ENCODE measurements at places on chromosomes 3 and 15. TPM values are rescaled to one million over a fixed set of nuclear protein-coding genes. Genes with fewer than 3 reads are reported as not detected.

DNA sequence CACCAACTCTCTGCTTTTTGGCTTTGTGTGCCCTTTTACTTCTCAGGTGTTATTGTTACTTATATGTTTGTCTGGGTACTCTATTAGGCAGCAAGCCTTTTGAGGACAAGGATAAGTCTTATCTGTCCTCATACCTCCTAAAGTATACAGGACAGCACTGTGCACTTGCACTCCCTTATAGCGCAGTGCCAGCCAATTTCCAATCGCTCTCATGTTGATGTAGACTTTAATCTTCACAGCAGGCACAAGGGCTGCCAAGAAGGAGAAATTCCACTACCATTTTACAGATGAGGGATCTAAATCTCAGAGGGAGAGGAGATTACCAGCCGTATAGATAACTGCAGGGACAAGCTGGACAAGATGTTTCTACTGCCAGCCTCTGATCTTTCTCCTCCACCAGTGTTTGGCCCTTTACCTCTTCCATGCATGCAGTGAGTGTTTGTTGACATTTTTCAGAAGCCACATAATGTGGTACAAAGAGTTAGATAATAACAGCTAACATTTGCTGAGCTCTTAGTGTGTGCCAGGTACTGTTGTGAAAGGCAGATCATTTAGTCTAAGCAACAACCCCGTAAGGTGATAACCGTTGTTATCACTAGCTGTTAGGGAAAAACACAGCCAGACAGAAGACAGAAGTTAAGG lies 30.1 kb downstream of the SST start:
- no peak for DNase-seq

The EAF1 gene
- total RNA-seq: 7.0 TPM

DNA sequence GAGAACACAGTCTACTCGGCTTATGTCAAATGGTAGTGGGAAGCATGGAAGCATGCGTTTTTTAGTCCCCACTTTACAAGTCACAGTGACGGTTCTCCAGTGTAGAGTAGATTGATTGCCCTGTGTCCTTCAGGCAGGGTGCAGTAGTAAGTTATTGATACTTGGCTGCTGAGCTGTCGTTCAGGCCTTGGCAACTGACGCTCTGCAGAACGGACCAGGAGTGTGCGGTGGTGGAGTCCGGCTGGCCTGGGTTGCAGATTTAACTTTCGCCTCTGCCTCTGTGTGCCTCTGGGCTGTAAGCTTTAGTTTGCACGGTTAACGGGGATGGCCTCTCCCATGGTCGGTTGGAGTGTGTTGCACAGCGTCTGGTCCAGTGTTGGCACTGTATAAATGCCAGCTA lies 58.6 kb downstream of the IGF1R start:
- DNase-seq: no peak

DNA sequence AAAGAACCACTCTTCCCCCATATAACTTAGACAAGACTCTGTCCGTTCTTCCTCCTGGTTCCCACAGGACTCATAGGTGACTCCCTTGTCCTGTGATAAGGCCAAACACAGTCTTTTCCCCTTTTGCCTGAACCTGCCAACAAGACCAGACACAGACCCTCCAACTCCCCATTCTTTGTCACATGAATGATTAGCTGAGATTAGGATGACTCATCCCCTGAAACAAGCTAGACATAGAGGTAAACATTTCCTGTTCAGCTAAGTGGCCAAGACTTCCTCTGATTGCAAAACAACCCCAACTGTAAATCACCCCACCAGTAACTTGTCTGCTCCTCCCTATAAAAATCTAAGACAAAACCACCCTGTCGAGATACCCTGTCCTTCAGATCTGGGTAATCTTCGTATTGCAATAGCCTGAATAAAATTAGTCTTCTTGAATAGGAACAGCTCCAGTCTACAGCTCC lies 11.4 kb upstream of the HTR3E start:
- DNase-seq: no peak

The SEMA4B gene
- total RNA-seq: 23.9 TPM

GRCh38 chr3:94317017-94317416 lies 254.2 kb downstream of the NSUN3 start:
- DNase-seq: no peak

DNA sequence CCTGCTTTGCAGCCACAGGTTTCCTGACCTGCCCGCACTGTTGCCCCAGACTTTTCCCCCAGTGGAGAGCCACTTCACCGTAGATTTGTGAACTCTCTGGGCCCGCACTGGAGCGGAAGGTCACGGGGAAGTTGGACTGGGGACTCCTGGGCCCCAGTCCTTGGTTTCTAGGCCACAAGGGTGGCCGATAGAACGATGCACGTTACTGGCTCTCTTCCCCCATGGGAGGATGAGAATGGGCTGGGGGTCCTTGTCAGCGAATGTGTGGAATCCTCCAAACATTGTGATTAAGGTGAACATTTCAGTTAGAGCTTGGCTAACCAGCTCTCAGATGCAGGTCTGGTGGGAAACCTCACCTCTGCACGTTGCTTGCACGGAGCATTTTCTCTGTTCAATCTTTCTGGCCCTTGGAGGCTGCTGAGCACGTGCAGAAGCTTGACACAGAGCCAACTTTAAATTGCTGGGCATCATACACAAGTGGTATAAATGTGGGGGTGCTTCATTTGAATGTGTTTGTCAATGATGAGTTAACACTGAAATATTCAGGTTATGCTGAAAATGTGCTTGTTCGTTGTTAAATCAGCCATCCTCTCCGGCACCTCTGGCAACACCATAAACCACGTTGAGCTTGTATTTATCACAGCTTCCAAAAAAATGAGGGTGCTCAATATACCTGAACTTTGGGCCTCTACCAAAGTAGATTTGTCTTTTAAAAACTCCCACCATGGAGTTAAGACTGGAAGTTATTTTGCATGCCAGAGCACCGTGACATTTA lies 976 bp downstream of the DIS3L start:
- DNase-seq: no peak

DNA sequence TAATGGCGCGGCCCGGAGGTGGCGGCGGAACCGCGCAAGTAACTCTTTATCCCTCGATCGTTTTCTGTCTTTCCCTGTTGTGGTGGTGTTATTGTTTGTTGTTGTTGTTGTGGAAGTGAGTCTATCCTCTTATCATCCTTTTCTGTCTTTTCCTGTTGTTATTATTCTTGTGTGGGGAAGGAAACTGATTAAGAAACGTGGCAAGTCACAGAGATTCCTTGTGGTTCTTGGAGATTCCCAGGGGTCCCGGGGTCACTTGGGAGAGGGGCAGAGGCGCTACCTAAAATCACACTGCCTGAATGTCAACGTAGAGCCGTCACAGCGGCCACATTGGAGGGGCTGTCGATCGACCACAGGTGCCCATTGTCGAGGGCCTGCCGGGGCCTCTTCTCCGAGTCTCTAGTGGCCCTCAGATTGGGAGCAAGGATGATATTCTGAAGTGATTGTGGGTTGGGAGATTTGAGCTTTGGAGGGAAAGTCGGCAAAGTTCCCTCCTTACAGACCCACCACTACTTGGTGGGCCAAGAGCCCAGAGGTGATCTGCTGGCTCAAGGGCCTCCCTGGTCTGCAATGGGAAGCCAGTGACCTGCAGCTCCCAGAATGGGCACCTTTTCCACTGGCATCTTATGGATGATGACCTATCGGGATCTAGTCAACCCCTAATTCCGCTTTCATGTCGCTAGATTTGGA lies 790 bp downstream of the PARP14 start:
- DNase-seq: peak; percentile 29

DNA sequence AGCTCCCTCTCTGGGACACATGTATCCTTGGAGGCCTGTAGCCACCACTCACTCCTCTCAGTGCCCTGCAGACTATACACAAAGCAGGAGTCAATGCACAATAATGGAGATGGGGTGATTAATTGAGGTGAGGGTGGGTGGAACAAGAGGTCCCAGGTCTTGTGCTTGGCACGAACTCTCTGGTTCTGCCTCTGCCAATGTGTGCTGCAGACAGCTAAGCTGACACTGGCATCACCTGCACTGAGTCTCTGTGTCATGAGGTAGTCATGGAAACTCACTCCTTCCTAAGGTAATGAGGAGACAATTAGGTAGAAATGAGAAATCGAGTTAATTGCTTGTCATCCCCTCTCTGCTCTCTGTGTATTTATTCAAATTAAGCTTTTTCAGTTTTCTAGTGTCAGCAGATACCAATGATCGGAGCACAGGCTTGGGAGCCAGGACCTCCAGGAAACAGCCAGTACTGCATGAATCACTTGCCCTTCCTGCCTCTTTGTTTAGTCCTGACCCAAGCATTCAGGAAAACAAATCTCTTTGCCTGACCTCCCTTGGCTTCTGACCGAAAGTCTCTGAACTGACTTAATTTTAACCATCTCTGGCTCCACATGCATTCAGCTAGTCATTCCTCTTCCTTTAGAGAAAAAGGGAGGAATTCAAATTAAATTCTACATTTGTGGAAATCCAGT lies 56.7 kb downstream of the DRD3 start:
- no peak for DNase-seq

The C3orf70 gene
- total RNA-seq: 1.4 TPM
